ENCODE measurements at places on chromosomes 4 and X.

DNA sequence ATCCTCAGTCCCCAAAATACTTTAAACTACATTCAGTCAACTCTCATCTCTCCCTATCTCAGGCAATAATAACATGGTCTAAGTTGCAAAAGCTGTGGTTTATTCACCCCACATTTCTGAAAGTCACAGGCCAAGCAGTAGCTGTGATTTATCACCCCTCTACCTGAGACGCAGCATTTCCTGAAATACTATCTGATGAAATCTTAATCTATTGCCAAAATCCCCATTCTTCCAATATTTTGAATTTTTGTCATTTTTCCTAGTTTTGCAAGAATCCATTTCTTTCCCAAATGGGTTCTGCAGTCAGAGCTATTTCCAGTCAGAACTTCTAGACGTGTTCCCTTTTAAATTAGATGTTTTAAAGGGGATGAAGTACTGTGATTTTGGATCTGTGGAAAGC, 148.3 kb downstream of the BANK1 start:
- no peak for DNase-seq

GRCh38 chr4:53421791-53422190, 44.4 kb downstream of the FIP1L1 start:
- no peak for DNase-seq

DNA sequence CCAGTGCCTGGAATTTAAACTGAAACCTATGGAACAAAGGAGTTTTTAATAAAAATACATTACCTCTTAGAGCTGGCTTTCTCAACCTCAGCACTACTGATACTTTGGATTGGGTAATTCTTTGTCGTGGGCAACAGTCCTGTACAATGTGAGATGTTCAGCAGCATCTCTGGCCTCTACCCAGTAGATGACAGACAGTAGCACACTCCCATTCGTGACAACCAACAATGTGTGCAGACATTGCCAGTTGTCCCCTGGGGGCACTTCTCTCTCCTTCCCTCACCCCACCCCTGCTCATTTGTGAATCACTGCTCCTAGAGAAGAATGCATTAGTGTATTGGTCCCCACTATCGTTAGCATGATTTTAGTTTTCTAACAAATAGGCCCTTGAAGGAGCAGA, 16.2 kb downstream of the GPAT3 start:
- DNase-seq = no peak

- DNase-seq = no peak
Observed at GRCh38 chrX:15416133-15416993, 32.1 kb upstream of the VEGFD start.

DNA sequence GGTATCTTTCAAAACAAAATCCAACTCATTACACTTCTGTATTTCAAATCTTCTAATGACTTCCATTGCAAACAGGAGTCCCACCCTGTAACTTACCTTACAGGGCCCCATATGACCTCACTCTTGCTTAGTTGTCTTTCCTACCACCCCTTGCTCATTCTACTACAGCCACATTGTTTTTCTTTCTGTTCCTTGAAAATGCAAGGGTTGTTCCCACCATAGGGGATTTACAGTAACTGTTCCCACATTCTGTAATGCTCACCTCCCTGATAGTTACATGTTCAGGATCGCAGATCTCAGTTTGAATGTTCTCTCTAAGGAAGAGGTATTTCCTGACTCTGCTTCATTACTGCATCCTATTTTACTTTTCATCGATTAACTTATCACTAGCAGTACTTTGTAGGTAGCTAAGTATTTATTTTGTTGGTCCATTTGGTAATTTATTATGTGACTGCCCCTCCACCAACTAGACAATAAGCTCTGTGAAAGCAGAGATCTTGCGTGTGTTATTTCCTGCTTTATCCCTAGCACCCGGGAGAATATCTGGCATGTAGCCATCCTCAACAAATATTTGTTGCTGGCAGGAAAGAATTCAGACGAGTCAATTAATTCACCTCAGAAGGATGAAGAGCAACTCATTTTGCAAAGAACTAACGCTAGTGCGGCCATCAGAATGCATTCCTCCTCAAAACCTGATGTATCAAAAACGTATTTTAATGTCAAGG, 21.4 kb downstream of the MAOB start:
- peak; percentile 43 for DNase-seq

GRCh38 chrX:131747173-131747572, 203.3 kb downstream of the OR13H1 start:
- DNase-seq = peak; percentile 78

- DNase-seq = no peak
Observed at GRCh38 chrX:127276326-127276725, 456.8 kb downstream of the PRR32 start.

GRCh38 chr4:153514001-153514526, 47.9 kb downstream of the TMEM131L start:
- peak; percentile 33 for DNase-seq

- no peak for DNase-seq
Observed at GRCh38 chr4:159508917-159509500, 406.1 kb downstream of the RAPGEF2 start.

DNA sequence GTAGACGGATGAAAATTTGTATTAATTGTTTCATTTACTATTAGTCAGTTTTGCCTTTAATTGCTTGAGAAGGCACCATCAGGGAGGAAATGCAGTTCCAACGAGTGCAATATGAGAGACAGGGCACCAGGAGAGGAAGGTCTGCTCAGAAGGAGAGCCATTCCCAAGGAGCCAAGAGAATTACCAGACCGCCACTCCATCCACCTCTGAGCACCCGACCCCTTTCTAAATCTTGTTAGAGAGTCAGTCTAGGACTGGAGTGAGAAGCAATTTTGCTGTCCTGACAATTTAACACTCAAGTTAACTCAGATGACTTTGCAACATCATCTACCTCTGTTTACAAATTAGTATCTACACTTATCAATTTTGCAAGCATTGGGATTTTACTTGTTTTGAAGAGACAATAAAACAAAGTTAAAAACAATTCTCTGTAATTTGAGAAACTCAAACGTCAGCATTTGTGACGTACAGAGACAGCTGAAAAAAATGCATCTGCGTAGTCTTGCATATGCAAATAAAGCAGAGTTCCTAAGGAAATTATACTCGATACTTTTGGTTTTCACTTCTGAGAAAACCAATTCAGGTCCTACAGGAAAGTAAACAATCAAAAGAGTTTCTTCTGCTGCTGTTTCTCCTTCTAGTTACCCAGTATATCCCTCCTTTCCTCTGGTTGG, 1704.7 kb upstream of the TENM3 start:
- no peak for DNase-seq

DNA sequence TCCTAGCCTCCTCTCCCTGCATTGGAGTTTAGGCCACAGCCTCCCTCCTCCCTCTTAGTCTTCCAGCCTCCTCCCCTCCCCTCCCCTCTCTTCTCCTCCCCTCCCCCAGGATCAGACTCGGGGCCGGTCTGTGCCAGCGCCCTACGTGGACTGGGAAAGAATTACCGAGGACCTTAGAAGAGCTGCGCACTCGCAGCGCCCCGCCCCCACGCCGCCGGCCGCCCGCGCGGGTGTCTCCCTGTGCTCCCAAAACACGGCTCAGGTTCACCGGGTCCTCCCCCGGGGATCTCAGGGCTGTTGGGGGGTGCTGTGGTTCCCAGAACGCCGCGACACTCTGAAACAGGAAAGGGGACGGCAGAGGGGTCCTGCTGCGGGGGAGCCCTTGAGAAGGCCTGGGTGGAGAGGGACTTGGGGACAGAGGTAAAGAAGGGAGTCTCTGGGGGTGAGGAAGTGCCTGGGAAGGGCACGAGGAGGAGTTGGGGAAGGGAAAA, 122.3 kb upstream of the TBL1X start:
- DNase-seq = peak; percentile 36

GRCh38 chr4:16897991-16898827, at the start of gene LDB2:
LDB2 (minus strand) TSS chr4:16898645.
- DNase-seq = peak; percentile 69

- DNase-seq = no peak
Observed at GRCh38 chr4:37441231-37442061, 196.9 kb downstream of the NWD2 start.

GRCh38 chrX:78333521-78333920, 6.1 kb upstream of the CYSLTR1 start:
- no peak for DNase-seq

GRCh38 chr4:59994118-59994517, 1206.0 kb upstream of the ADGRL3 start:
- DNase-seq = no peak

DNA sequence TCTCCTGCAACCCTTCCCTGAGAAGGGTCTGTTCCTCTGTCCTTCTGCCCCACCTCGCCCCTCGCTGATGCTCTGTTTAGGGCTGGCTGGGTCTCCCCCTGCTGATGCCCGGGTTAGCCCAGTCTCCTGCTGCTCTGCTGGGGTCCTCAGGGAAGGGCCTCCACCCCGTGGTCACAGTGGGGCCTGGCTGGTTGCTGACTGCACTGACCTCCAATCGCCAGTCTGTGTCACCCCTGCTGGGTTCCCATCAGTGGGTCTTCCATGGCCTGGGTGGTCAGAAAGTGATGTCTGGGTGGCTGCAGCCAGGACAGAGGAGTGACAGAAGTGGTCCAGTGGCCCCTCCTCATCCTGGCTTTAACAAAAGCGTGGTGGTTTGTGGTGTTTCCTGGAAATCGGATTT, 44.7 kb downstream of the EVC start:
- DNase-seq = no peak

- DNase-seq = no peak
Observed at GRCh38 chr4:65983061-65983460, 312.8 kb upstream of the EPHA5 start.

GRCh38 chr4:61468024-61468720, 268.0 kb downstream of the ADGRL3 start:
- DNase-seq = no peak

DNA sequence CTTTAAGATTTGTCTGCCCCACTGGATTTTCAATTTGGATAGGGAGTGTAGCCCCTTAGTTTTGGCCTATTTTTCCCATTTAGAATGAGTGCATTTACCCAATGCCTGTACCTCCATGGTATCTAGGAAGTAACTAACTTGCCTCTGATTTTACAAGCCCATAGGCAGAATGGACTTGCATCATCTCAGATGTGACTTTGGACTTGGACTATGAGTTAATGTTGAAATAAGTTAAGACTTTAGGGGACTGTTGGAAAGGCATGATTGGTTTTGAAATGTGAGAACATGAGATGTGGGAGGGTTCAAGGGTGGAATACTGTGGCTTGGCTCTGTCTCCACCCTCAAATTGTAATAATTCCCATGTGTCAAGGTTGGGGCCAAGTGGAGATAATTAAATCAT, 2480.2 kb downstream of the PCDH7 start:
- no peak for DNase-seq

DNA sequence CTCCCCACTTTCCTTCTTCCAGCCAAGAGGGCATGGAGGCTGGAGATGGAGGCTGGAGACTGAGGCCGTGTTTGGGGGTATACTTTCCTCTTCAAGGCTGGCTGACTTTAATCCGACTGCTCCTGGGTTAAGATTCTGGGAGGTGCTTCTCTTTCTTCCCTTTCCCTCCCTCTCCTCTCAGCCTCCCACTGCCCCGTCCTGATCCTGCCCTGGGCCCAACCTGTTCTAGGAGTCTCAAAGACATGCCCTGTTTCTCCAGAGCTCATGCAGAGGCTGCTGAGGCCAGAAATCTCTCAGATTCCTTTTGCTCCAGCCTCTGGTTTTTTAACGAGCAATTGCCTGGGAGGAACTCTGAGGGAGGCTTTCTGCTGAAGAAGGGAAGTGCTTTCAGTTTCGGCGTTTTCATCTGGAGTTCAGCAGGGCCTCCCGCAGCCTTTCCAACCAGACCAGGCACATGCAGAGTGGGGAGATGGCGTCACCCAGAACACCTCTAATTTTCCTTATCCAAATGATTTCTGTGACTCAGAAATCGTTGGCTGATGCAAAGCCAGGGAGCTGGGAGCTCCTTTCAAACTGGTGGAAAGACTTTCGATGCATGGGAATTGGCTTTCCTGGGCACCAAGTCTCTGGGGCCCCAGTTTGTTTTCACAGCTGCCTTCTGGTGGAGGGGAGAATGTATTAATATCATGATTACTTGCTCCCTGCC, 34.5 kb upstream of the FAM9C start:
- no peak for DNase-seq

DNA sequence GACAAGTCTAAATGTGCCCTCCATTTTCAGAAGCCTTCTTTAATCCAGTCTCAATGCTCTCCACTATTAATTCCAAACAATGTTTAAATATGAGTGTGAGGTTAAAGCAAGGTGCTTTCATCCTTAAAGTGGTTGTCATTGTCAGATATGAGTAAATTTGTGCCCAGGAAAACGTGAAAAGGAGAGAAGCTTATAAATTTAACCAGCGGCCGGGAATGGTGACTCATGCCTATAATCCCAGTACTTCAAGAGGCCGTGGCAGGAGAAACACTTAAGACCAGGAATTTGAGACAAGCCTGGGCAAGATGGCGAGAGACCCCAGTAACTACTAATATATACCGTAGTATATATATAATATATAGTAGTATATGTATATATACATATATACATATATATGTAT, 270.0 kb downstream of the ARHGAP24 start:
- DNase-seq = no peak

- DNase-seq = no peak
Observed at GRCh38 chrX:123731987-123732669, 724 bp downstream of the THOC2 start.

- no peak for DNase-seq
Observed at GRCh38 chr4:53702334-53703266, 111.3 kb upstream of the LNX1 start.

GRCh38 chr4:6417516-6418050, 54.8 kb downstream of the PPP2R2C start:
- DNase-seq = no peak

DNA sequence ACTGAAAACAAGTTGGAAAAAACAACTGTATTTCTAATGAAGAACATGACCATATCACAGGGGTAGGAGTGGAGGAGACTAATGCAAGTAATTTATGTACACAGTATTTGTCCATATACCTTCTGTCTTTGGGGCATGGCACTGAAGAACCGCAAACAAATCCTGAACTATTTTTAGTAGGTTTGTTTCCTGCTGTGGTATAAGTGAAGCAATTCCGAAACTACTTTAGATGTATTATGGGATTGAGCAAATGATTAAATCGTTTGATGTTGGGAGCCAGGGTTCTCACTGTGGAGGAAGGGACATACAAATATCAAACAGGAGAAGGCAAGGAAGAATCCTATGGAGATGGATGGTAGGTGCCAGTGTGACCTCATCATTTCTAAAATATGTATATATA, 18.9 kb upstream of the SH3KBP1 start:
- DNase-seq = no peak

DNA sequence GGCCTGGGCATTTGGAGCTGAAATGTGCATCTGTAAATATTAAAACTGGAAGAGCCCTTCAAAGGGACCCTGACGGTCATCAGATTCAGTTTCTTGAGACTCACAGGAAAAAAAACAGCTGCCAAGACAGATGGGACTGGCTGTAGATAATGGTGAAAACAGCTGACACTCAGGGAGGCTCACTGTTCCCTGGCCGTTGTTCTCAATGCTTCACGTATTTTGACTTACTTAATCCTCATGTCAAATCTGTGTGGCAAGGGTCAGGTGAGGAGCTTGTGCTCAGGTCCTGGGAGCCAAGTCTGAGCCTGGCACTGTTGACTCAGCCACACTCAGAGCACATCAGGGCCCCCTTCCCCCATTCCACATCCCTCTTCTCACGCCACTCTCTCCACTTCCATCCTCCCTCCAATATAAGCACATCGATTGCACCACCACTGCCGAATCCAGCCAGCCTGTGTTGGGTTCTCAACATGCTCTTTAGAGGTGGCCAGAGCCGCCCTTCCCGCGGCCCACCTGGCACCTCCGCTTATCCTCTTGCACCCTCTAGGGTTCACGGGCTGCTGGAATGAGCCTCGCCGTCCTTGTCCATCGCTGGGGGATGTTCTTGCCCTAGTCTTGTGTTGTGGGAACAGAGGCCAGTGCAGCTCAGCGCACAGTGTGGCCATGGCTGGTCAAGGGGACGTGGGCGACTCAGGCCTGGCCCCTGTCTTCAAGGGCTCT, 40.1 kb downstream of the EVC start:
- no peak for DNase-seq

- no peak for DNase-seq
Observed at GRCh38 chr4:47827343-47828047, 10.4 kb downstream of the CORIN start.

Data from pulmonary artery endothelial cell (primary cell).